8988T (cell line): ENCODE measurements at places on chromosomes 3 and 15.

DNA sequence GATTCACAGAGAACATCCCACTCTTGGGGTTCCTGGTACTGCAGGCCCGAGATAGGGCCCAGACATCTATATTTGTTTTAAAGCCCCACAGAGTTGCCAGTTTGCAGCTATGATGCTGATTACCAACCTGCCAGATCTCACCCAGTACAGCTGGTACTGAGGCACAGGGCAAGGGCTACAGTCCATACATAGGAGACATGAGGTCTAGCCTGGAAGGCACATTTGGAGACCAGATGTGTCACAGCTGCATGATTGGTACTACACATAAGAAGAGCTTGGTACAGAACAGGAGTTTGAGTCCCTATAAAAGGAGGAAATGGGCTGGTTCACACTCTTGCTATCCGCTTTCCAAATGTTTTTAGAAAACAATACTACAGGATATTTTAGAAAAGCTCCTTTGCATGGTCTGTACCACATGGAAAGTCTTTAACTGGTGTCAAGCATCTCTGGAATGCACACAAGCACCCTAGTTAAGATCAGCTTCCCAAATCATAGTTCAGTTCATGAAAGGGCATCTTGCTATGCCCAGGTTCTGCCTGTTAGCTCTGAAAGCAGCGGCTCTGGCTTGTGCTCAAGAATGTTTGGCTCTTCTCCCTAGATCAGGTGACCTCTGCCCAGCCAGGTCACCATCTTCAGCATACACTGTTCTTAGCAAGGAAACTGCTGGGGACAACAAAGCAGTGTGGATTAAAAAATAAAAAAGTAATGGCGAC, 20.6 kb downstream of the MTMR14 start:
- DNase-seq, result no peak

GRCh38 chr3:138937690-138938055, 9.3 kb downstream of the FOXL2 start:
- no peak for DNase-seq

- DNase-seq, result no peak
These were observed 141.7 kb upstream of the IQSEC1 start for GRCh38 chr3:13214847-13215472.

- DNase-seq, result no peak
These were observed 118.1 kb upstream of the SLC6A11 start for GRCh38 chr3:10697918-10698317.

GRCh38 chr3:114405202-114405990, 111.6 kb downstream of the TIGIT start:
- no peak for DNase-seq

- DNase-seq, result no peak
These were observed 17.6 kb downstream of the TRIM42 start for GRCh38 chr3:140695361-140696061.

- DNase-seq, result no peak
These were observed 26.0 kb upstream of the UBE3A start for GRCh38 chr15:25464784-25465183.

- DNase-seq, result peak; percentile 53
These were observed at the start of gene BOC for GRCh38 chr3:113211330-113212149. Gene BOC (plus strand): TSS chr3:113211557. CDS start chr3:113249803, 38,246 bp downstream.

GRCh38 chr15:41629463-41629862, 30.7 kb upstream of the MGA start:
- DNase-seq, result no peak

DNA sequence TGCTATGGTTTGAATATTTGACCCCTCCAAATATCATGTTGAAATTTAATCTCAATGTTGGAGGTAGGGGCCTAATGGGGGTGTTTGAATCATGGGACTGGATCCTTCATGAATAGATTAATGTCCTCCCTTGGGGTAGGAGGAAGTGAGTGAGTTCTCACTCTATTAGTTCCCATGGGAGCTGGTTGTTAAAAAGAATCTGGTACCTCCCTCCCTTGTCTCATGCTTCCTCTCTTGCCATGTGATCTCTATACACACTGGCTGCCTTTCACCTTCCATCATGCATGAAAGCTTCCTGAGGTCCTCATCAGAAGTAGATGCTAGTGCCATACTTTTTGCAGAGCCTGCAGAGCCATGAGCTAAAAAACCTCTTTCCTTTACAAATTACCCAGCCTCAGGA, 177.7 kb upstream of the MCTP2 start:
- DNase-seq, result no peak

- DNase-seq, result no peak
These were observed 3.0 kb upstream of the SHC4 start for GRCh38 chr15:48966595-48967301.

DNA sequence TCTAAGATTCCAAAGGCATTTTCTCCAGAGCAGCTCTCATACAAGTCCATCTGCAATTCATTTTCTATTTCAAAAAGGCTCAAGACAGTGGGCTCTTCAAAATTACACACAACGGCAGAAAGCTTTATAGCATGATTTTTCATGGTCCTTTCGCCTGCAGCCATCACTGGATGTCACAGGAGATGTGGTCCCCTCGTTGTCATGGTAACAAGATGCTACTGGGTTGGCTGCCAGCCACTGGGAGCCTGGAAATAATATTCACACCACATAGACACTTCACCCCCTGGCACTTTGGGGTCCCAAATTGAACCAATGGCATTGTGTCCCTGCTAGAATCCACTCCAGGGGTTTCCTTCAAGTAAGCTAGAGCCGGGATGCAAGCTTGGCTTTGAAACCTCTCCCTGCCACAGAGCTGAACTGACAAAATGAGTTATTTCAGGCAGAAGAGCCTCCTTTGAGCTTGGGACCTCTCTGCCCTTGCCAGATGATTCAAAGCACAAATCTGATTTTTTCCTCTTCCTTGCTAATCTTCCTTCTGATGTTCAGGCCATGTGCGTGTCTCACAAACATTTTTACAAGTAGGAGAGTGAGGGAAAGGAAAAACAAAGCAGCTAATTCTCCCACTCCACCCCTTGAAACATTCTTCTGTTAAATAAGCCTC, 512.6 kb upstream of the ADAMTS9 start:
- no peak for DNase-seq

GRCh38 chr3:50653937-50654595, 20.7 kb upstream of the DOCK3 start:
- no peak for DNase-seq

DNA sequence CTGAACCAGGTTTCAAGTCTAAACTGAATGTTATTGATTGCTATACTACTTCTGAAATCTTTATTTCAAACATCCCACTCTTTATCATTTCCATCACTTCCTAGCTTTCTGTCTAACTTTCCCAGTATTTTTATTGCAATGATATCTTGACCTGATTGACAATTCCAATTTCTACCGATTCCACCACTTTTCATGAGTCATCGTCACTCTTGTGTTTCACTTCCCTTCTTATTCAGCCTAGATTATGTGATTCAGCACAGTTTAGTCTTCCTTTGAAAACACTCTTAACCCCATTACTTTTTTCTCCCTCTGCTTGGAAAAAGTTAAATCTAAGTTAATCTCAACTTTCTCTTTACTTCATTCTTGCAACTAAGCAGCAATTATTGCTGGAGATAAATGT, 62.6 kb downstream of the SLC7A14 start:
- no peak for DNase-seq

DNA sequence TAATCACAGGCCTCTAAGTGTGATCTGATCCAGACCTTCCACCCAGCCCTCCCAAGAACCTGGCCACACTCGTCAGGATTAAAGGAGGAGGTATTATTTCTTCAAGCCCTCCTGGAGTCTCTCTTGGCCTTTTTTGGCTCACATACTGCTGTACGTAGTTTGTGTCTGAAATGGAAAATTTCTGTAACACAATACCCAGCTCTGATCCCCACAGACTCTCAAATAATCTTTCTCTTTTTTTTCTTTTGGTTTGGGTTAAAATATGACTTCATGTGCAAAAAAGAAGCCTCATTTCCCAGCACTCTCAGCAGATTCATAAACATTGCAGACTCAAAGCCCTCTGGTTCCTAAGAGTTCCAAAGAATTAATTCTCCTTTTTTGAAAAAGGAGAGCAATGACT, 96.5 kb upstream of the PHLDB2 start:
- no peak for DNase-seq

GRCh38 chr3:169090559-169090958, 573.0 kb downstream of the MECOM start:
- no peak for DNase-seq

GRCh38 chr3:150411976-150412375, 3.9 kb downstream of the TSC22D2 start:
- no peak for DNase-seq

DNA sequence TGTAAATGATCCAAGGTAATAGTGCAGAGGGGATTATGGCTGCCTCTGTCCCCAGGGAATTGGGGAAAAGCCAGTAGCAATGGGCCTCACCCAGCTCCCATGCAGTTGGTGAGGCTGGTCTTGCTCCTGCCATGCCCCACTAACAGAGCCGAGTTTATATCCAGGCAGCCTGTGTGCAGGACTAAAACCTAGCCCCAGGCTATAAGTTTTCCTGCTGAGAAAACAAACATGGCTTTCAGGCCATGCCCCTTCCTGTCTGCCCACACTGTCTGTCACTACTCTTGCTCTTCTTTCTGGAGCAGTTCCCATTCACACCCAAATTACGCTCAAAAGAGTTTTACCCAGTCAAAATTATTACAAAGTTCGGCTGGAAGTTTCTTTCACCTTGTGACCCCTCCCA, 73.5 kb upstream of the SPATA16 start:
- DNase-seq, result no peak
